ENCODE measurements at places on chromosomes 4 and X.

- DNase-seq, result no peak
These were observed 17.2 kb upstream of the PRDM5 start for GRCh38 chr4:120939693-120940092.

DNA sequence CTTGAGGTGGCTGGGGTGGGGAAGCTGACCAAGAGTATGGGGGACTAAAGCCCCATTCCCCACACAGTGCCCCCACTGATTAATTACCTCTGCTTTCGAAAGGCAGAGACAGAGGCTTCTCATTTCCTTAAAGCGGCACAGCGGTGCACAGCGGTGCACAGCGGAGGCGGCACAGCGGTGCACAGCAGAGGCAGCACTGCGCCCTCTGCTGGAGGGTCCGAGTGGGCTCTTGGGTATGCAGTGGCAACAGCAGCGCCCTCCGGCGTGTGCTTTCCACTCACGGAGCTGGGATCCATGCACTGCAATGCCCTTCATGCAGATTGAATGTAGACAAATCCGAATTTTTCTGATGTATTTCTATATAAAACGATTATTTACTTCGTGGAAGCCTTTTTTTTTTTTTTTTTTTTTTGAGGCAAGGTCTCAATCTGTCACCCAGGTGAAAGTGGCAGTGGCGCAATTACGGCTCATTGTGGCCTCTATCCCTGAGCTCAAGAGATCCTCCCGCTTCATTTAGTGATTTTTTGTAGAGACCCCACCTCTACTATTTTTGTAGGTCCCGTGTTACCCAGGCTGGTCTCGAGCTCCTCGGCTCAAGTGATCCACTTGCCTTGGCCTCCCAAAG is 19.7 kb upstream of the PRPS2 start:
- no peak for DNase-seq

DNA sequence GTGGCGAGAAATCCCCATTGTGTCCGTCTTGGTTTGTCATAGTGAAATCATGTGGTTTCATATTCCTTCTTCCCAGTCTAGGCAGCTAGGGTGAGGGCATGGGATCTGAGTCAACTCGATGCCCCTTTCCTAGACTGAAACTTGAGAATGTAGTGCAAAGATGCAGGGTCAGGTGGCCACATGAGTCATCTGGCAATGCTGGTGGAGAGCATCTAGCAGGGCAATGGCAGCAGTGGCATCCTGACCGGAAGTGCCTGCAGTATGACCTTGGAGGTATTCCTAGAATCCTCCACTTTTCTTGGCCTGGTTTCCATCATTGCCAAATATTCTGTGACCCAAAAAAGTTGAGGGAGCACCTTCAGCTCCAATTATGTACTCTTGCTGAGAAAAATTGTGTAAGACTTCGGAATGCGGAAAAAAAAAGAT is 39.1 kb upstream of the TMEM184C start:
- no peak for DNase-seq

- DNase-seq, result no peak
These were observed 105.5 kb upstream of the SHOX start for GRCh38 chrX:525134-525533.

- no peak for DNase-seq
These were observed 1316.9 kb upstream of the TENM3 start for GRCh38 chr4:180926277-180926676.

GRCh38 chr4:169158046-169158445 is 112.7 kb downstream of the SH3RF1 start:
- no peak for DNase-seq

DNA sequence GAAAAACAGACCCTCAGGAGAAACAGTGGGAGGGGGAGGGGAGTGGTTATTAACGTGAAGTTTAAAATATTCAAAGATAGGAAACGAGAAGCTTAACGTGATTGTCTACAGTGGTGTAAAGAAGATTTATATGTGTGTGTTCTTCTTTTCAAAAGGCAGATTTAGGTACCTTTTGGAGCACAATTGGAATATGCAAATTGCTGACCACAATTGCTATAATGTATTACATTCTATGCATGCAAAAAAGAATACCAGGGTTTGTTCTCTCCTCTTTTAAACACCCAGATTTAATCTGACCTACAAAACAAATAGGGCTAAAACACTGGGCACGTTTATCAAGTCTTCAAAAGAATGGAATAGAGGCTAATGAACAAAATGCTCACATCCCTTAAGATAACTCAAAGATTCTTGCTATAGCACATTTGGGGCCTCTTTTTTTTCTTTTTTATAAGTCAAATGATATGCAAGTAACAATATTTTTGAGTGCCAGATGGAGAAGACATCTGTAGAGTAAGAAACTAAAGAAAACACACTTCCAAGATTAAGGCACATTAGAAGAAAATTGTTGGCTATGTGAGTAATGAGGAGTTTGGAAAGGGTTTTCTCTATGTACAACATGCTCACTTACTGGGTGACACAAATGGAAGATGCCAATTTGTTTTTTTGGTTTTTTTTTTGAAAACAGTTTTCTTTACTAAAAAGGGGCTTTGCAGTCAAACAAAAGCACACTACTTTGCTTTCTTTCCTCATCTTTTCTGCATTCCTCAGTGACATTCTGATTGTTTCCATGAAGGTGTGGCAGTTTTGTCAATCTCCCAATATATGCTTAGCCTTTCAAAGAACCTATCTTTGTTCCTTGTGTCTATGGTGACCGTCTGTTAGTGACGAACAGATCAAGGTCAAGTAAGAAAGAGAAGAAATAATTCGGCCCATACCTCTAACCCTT is 240.3 kb downstream of the PALLD start:
- DNase-seq, result no peak

DNA sequence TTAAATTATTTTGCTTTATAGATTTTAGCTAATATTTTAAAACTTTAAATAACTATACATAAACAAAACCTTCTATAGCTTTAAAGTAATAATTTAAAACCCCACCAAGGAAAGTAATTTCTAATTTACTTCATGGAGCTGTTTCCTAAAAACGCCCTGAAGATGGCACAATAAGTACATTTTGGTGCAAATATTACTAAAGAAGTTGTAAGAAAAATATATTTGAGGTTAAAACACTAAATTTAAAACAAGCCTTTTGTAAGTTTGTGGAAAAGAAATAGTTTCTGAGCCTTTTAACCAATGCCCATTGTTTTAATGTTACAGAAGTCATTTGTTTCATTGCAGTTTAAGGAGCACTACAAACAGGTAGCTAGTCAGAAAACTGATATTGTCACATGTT is 137.4 kb upstream of the AGA start:
- DNase-seq, result no peak

All from substantia nigra (tissue), 51 donors.